ENCODE measurements at places on chromosomes 4 and X.

- H3K4me1 ChIP-seq, result peaks cover 26% of the 10 kb centered on the region
- H3K27me3 ChIP-seq, result peaks cover 2% of the 10 kb centered on the region
- no peak overlapping the region for H3K4me3 ChIP-seq
- no peak for DNase-seq
These were observed 20.5 kb upstream of the TRIM61 start for GRCh38 chr4:164997941-164998340.

- H3K27me3 ChIP-seq, result no peaks in the 10 kb centered on the region
- H3K36me3 ChIP-seq, result no peaks in the 10 kb centered on the region
- H3K27ac ChIP-seq, result no peak overlapping the region
- H3K4me3 ChIP-seq, result no peak overlapping the region
- H3K4me1 ChIP-seq, result no peaks in the 10 kb centered on the region
- no peak for DNase-seq
These were observed 44.4 kb upstream of the STAG2 start for GRCh38 chrX:123917069-123917468.

- H3K4me3 ChIP-seq, result no peak overlapping the region
- DNase-seq, result no peak
- H3K27me3 ChIP-seq, result no peaks in the 10 kb centered on the region
- H3K36me3 ChIP-seq, result no peaks in the 10 kb centered on the region
These were observed 156.8 kb upstream of the HS3ST1 start for GRCh38 chr4:11585506-11585905.

GRCh38 chr4:118237531-118237930, 115.3 kb downstream of the PRSS12 start:
- no peak for DNase-seq
- no peaks in the 10 kb centered on the region for H3K36me3 ChIP-seq
- H3K4me1 ChIP-seq, result no peaks in the 10 kb centered on the region
- no peaks in the 10 kb centered on the region for H3K27me3 ChIP-seq
- H3K4me3 ChIP-seq, result no peak overlapping the region
